Fibroblast of skin of scalp (primary cell): ENCODE measurements at places on chromosomes 3 and 15.

DNA sequence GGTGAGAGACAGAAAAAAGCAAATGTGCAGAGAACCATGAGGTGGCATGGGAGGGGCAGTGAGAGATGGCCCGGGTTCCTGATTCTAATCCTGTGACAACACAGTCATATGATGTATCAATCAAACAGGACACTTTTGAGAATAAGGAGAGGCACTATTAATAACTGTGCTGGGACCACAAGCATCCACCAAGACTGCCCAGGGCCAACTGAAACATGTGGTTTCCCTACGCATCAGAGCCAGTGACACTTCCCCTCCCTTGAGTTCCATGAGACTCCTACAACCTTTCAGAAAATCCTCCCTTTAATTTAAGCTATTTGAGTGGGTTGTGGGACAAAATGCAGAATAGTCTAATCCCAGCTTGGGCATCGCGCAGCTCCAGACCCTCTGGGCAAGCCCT is 17.4 kb downstream of the SH3BP5 start:
- DNase-seq, result peak; percentile 70

DNA sequence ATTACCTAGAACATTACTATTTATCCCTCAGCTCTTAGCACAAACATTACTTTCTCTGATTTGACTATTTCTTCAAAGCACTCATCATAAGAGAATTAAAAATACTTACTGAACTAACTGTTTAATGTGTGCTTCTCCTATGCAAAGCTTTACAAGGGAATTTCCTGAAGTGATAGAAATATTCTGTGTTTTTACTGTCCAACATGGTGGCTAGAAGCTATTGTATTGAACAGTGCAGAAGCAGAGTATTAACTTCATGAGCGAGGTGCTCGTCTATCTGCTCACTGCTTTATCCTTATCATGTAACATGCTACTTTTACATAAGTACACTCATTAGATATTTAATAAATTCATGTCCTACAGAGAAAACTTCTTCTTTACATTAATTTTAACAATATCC is 239.1 kb downstream of the ISL2 start:
- DNase-seq, result no peak

- no peak for DNase-seq
These were observed 4.3 kb upstream of the FRMD5 start for GRCh38 chr15:44199393-44199792.

GRCh38 chr3:194715022-194715800 is 29.5 kb downstream of the FAM43A start:
- no peak for DNase-seq

GRCh38 chr3:72287956-72288355 is 503.0 kb upstream of the PROK2 start:
- no peak for DNase-seq

- no peak for DNase-seq
These were observed 554.1 kb downstream of the SI start for GRCh38 chr3:164524201-164524600.

DNA sequence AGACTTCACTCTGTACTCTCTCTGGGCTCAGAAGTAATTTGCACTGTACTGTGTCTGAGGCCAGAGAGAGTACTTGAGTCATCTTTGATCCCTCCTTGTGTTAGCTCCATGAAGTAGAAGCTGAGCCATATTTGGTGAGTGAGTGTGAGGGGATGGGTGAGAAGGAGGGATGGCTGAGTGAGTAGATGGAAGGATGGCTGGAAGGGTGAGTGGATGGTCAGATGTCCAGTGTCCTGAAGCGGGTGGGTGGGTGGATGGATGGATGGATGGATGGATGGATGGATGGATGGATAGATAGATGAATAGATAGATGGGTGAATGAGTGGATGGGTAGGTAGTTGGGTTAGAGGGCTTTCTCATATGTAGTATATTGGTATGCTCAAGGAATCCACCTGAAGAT is 39.3 kb downstream of the FGD5 start:
- no peak for DNase-seq

- DNase-seq, result no peak
These were observed 3.9 kb upstream of the BNC1 start for GRCh38 chr15:83288381-83288801.

GRCh38 chr3:172280406-172281051 is 167.7 kb downstream of the GHSR start:
- peak; percentile 92 for DNase-seq

DNA sequence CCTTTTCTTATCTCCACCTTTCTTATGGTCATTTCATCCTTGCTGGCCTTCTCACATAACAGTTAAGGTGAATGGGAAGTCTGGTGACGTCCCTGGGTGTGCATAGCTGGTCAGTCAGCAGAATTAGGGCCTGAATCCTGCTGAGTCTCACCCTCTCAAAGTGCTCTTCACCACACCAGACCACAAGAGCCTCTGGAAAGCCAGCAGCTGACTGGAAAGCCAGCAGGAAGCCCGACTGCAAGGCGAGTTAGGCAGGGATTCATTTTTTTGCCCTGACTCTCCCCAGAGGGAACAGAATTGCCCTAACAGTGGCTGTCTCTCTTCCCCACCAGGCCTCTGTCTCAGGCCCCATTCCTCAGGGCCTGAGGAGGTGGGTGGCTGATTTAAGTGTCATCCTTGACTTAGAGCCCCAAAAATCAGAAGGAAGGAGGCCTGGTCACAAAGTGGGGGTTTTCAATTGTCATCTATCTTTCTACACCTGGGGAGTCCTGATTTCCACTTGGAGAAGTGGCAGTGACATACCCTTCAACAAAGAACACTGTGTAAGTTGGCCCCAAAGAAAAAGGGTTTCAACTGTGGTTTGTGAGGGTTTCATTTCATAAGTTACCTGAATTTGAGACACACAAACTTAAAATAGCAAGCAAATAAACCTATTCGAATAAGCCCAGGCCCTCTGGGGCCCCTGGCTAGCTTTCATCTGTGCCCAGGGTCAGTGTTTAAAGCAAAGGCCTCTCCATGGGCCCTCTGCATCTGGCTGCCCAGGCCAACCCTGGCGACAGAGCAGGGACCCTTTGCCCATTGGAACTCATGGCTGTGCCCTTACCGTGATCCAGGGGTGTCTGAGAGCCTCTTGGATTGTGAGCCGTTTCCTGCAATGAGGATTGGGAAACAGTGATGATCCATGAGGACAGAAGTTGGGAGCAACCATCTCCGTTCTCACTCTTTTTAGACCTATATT is 90.5 kb upstream of the HERC1 start:
- peak; percentile 62 for DNase-seq

DNA sequence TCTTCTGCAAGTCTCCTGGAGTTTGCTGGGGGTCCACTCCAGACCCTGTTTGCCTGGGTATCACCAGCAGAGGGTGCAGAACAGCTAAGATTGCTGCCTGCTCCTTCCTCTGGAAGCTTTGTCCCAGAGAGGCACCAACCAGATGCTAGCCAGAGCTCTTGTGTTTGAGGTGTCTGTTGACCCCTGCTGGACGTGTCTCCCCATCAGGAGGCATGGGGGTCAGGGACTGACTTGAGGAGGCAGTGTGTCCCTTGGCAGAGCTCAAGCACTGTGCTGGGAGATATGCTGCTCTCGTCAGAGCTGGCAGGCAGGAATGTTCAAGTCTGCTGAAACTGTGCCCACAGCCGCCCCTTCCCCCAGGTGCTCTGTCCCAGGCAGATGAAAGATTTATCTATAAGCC is 86.5 kb downstream of the TPRG1 start:
- DNase-seq, result no peak

GRCh38 chr3:72345980-72346379 is 502.3 kb downstream of the SHQ1 start:
- DNase-seq, result no peak

DNA sequence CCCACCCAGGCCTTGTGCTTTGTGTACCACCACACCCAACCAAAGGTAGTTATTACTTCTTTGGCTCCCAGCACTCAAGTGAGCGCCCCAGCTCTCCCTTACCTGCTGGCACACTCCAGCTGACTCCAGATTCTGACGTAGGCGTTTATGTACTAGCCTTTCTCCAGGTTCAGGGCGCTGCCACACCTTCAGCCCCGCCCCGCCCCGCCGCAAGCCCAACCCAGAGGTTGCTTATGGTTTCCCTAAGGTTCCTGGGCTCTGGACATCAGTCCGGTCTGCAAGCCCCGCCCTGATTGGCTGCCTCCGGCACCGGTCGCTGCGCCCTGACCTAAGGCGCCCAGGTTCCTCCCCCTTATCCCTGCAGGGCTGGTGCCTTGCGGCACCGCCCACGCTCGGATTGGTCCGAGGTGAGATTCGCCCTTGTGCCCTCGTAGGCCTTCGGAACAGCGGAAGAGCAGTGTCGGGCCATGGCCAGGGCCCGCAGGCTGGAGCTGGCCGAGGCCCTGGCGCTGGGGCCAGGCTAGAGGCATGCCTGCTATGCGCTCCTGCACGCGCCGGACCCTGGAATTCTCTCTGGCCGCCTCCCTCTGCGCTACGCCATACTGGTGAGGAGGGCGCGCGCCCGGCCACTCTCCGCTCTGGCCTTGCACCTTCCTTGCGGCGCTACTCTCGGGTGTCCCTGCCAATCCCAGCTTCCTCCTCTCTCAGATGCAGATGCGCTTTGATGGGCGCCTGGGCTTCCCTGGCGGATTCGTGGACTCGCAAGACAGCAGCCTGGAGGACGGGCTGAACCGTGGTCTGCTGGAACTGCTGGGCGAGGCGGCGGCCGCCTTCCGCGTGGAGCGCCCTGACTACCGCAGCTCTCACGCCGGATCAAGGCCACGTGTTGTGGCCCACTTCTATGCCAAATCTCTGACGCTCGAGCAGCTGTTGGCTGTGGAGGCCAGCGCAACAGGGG is 19.8 kb upstream of the NUDT16 start:
- peak; percentile 26 for DNase-seq

DNA sequence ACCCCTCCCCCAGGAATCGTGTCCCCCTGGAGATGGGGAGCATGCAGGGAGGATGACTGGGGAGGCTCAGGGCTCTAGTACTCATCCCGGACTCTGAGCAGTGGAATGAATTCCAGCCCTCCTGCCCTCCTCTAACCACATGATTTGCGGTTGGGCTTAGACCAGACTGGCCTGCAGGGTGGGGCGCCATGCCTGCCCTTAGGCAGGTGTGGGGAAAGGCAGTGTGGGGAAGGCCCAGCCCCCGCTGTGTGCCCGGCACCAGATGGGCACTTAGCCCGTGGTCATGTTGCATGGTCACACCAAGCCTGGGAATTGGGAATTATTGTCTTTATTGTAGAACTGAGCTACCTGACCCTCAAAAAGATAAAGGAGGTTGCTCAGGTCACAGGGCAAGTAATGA is 283.8 kb downstream of the TLE3 start:
- DNase-seq, result no peak

DNA sequence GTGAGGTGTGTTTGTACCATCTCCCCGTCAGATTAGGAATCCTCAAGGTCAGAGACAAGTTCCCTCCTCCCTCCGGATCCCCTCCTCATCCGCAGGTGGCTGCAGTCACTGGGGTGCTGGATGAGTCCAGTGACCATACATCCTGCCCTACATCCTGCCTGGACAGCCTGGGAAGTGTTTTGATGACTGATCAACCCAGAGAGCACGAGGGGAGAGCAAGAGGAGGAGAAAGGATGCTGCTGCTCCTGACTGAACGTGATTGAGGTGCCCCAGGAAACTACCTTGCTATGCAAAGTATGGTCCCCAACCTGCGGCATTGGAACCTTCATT is 65.1 kb downstream of the SLC12A8 start:
- no peak for DNase-seq

DNA sequence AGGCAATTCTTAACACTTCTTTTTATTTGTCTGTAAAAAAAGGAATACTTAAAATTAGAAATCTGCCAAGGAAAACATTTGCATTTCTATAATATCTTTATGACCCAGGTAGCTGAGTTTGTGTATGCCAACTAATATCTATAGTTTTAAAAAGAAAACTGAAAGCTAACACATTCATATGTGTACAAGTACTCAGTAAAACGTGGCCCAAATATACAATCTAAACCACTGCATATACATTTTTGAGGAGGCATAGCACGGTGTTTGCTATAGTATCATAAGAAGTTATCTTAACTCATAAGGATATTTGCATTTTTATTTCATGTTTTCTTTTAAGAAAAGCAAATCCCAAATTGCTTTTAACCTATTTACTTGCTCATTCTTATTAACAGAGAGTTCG is 172.7 kb downstream of the ZBTB20 start:
- DNase-seq, result no peak

GRCh38 chr15:100973351-100974111 is 54.4 kb downstream of the LRRK1 start:
- DNase-seq, result no peak

DNA sequence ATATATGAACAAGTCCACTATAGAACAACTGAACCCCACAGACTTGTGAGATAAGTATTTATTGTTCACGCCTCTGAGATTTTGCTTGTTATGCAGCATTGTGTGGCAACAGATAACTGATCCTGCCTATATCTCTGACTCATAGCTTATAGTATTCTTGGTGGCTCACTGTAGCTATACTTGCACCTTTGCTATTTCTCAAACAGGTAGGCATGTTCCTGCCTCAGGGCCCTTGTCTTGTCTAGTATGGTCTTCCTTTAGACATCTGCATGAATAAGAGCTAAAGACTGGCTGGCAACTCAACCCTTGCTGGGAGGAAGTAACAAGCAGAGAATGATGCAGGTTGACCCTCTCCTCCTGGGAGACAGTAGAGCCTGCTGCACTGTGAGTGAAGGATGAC is 256.1 kb downstream of the CHST2 start:
- DNase-seq, result no peak

DNA sequence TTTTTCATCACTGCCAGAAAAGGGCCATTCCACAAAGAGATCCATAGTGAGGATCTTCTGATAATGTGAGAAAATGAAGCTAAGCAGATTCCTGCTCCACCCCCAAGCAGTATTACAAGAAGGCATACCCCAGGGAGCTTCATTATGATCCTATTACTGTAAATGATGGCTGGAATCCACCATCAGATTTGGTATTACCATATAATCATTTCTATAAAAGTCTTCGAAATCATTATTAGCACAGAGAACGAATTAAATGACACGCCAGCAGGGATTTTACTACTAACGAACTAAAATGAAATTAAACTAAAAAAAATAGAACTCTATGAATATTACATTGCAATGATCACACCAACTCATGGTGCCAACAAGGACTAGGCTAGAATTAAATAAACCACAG is 24.4 kb downstream of the TRIM42 start:
- DNase-seq, result no peak

GRCh38 chr15:44536302-44536961 is 515 bp upstream of the EIF3J start:
- DNase-seq, result no peak
